ENCODE measurements at places on chromosomes 1 and 21.

GRCh38 chr1:27489501-27489972 lies 430 bp downstream of the WASF2 start:
- peak; percentile 28 for DNase-seq

DNA sequence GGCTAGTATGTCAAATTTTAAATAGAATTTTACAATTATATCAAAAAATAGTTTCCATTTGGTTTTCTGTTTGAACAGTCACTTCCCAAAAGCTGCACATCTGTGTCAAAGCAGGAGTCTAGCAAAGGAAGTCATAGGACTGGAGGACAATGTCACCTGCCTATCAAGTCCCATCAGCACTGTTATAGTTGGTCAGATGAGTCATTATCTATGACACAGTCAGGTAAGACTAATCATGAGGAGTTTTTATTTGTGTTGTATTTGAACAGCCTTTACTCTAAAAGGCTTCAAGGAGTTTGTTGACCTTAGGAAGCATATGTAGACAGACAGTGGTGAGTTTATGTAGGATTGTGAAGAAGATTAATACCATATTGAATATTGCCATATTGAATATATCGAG lies 74.2 kb upstream of the QSOX1 start:
- DNase-seq, result peak; percentile 19

DNA sequence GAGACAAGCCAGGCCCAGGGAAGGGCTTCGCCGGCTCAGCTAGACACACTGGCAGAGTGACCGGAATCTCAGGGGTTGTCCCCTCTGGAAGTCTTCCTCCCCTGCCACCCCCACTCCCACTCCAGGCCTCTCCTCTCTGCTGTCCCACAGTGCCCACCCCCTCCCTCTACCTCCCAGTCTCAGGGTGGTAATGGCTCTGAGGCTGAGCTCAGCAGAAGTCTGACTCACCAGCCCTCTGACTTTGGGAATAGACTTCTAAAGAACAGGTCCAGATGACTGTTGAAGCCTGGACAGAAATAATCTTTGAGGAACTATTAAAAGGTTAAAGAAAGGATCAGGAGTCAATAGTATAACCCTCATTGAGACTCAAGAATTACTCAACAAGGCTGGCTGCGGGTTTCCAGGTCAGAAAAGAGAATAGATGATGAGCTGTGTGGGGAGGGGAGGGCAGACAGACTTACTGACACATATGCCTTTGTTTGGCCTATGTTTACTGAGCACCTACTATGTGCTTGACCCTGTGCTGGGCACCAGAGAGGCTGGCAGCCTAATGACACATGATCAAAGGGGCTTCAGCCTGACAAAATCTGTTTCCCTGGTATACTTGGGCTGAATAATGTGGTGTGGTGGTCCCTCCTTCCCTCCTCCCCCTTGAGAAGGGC lies 8.2 kb downstream of the HCRTR1 start:
- no peak for DNase-seq

GRCh38 chr1:181015251-181015615 lies 7.4 kb downstream of the STX6 start:
- no peak for DNase-seq

DNA sequence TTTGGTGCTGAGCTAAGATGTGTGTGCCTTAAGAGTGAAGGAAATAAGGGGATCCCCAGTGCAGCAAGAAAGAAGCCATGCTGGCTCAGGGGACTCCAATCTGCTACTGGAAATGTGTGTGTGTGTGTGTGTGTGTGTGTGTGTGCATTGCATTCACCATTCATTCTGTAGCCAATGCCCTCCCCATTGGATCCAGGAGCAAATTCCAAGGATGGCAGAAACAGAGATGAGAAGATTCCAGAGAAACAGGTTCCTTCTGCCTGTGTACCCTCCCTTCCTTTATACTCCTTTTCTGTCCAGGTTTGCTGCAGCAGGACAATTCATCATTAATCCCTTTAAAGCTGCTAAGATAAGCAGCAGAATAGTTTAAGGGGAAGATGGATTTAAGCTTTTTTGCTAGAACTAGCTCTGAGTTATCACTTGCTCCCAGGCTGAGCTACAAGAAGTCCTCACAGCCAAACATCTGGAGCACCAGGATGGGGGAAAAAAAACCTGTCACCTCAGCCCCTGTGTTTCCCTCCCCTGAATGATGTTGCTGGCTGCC lies 3.2 kb downstream of the SLC6A17 start:
- no peak for DNase-seq

DNA sequence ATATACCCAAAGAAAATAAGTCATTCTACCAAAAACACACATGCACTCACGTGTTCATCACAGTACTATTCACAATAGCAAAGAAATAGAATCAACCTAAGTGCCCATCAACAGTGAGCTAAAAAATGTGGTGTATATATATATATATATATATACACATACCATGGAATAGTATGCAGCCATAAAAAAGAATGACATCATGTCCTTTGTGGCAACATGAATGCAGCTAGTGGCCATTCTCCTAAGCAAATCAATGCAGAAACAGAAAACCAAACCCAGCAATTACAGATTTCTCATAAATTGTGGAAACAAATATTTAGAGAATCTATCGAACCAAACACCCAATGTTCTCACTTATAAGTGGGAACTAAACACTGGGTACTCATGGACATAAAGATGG lies 585.7 kb downstream of the SMYD3 start:
- DNase-seq, result no peak

DNA sequence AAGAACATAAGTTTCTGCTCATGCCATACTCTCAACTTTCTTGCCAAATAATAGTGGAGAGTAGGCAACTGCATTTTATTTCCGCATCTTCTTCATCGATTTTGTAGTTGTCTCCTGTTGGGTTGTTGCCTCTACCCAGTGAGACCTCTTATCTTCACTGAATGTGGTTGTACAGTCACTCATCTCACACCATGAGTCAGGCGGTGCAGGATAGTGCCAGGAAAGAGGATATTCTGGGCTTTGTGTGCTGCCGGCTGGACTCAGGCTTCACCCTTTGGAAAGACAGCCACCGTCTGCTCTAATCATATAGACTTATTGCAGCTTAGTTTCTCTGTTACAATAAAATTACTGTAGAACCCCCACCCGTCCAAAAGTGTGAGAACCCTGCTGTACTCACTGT lies 154.3 kb upstream of the USP24 start:
- no peak for DNase-seq

DNA sequence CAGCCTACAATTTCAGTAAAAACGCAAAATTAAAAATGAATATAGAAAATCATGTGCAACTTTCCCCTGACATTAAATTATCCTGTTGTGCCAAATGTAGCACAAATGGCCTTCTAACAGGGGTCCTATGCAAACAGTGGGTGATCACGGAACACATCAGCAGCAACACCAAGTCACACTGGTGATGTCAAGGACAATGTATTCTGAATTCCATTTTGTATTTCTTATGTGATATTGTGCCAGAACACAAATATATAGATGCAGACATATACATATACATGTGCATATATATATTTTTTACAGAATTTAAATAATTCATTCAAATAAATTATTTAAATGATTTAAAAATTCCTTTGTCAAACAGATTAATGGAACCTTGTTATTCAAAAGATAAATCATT lies 8.6 kb upstream of the ADGRL2 start:
- DNase-seq, result no peak

- no peak for DNase-seq
Measured at GRCh38 chr1:163863731-163864130, 542.0 kb downstream of the NUF2 start.

- peak; percentile 87 for DNase-seq
Measured at GRCh38 chr1:153946622-153947241, at the start of gene DENND4B. DENND4B (minus strand) TSS chr1:153946718; CDS start chr1:153944374, 2,344 bp downstream.

DNA sequence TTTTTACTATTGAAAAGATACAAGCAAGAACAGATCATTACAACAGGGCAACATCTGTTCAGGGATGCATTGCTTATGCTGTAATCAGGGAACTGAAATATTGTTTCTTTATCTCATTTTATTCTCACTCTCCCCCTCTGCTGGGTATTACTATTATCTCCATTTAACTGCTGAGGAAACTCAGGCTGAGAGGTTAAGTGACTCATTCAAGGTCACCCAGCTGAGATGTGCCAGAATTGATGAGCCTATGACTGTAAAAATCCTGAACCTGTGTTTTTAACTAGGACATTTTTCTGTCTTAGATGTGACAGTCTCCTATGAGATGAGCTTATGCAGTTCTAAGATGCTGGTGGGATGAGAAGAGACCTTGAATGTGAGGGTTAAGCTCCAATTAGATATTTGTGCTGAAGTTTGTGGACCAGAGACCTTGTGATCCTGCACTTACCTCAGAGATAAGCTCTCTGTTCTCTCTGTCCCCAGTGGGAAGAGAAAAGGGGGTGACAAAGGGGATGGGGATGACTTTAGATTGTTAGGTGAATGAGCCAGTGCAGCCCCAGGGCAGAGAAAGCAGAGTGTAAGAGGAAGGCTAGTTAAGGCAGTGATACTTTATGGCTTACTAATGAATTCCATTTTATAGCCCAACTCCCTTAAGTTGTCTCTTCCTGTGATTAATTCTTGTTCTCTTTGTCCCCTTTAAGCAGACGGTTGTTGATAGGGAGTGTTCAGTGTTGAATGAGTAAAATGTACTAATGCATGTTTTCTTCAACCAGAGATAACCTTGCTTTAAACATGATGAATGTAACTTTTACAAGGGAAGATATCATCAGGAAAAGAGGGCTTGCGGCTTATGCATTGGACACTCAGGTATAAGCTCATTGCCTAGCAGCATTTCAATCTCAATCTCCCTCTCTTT lies 111.4 kb downstream of the HLX start:
- no peak for DNase-seq

GRCh38 chr1:86000601-86001000 lies 156.0 kb downstream of the COL24A1 start:
- no peak for DNase-seq

DNA sequence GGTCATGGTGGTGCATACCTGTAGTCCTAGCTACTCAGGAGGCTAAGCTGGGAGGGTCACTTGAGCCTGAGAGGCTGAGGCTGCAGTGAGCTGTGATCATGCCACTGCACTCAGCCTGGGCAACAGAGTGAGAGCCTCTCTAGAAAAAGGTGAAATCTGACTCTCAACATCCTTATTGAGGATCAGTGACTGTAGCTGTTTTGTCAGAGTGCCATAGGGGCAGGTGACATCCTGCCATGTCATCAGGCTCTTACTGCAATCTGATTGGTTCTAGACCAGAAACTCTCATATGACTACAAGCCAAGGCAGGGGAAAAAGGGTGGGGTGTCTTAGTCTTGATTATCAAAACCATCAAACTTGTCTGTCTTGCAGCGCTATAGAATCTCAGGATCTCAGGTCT lies 62.8 kb upstream of the NGF start:
- no peak for DNase-seq

DNA sequence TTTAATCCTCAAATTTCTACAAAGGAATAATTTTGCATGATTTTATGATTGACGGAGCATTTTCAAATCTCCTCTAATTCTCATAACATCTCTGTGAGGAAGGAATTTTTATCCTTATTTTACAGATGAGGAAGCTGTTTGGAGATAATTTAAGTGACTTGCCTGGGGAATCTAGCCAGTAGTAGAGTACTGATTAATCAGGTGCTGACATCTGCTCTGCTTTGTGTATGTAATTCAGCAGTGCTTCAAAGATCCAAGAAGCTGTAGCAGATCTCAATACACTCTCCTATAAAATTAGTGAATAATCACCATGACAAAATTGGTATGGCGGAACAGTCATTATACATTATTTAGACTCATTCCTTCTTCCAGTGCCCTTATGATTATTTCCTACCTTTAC lies 46.0 kb downstream of the DPH5 start:
- no peak for DNase-seq

DNA sequence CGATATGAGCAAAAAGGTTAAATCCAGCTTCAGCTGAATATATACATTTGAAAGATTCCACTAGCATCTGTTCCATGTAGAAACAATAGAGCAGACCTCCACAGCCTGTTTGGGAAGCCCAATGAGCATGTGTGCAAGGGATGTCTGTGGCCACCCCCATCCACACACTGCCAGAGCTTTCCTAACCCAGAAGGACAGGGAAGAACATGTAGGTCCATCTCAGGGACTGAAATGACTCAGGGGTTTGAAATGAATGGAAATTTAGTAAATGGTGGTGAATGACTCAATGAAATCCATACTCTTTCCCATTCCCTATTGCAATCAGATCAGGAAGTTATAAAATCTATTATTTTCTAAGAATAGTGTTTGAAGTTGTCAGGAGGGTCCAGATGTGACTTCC lies 397.2 kb downstream of the DUSP10 start:
- no peak for DNase-seq

- no peak for DNase-seq
Measured at GRCh38 chr21:31967334-31967733, 94.5 kb downstream of the HUNK start.

DNA sequence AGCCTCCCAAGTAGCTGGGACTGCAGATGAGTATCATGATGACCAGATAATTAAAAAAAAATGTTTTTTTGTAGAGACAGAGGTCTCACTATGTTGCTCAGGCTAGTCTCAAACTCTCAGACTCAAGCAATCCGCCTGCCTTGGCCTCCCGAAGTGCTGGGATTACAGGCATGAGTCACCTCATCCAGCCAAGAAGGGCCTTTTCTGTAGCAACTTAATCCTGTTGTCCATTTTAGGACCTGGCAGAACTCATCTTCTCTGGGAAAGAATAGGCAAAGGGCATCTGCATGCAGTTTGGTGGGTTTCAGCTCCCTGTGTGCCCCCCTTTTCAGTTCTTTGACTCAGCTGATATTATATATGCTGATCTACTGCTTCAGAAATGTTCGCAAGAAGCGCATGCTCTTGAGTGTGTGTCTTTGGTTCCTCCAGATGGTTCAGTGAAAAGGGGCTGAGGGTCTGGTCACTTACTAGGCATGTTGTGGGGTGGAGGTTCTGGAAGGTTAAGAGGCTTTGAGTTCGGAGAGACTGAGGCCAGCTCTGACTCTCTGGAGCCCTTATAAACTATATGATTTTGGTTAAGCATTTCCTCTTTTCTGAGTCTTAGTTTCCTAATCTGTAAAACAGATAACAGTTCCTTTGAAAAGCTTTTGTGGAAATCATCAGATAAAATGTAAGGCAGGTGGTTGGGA lies 19.4 kb upstream of the SRSF4 start:
- no peak for DNase-seq

DNA sequence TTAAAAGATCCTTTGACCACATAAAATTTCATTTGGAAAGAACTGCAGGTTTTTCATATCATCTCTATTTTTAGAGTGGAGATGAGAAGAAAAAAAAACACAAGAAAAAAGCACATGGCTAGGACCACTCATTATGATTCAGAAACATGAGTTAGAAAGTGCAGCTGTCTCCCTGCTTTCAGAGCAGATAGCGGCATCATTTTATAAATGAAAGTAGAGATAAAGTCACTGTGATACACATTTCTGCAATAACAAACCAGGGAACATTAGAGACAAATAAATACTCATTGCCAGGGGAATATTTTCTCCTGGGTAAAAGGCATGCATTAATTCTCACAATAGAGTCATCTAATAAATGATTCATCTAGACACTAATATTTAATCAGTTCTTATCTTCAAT lies 87.5 kb upstream of the PLPPR4 start:
- DNase-seq, result no peak

DNA sequence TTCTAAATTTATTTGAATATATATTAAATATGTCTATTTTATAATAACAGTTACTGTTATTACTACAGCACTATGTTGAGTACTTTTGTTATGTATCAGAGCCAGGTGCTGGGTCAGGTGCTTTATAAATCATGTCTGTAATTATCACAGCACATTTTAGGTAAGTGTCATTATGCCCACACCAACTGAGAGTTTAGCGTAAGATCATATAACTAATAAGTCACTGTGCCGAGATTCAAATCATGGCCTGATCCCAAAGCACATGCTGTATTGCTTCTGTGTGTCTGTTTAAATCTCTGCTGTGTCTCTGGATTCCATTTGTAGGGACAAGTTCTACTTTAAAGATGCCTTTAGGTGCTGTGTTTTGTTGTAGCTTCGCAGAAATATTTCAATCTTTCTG lies 1.9 kb downstream of the GPSM2 start:
- DNase-seq, result no peak

GRCh38 chr21:43944757-43945156 lies 67.4 kb upstream of the TRAPPC10 start:
- DNase-seq, result no peak
